RWPE1 (cell line): ENCODE measurements at places on chromosomes 13 and 19.

GRCh38 chr19:38451036-38451435 lies 17.5 kb downstream of the RYR1 start:
- no peak for DNase-seq

DNA sequence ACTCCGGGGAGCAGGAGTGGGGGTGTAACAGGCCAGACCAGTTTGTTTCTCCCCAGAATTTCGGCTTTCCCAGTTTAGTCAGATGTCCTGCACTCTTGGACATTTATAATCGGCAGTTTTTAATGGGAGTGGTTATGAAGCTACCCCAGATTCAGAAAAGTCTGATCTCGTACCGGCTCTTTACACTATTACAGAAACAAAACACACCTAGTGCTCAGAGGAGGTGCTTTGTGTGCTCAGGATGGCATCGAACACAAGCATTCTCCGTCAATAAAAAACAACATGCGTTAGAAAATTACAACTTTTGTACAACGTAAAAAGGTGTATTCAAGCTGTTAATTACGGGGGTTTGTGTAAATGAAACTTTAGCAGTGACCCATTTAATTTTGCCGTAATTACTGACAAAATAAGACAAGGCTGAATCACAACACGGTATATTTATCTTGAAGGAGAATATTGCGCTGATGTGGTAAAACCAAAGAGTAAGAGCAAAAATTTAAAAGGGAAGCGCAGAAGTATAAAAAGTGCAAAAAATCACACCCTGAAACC lies 6.6 kb upstream of the SOX1 start:
- no peak for DNase-seq

DNA sequence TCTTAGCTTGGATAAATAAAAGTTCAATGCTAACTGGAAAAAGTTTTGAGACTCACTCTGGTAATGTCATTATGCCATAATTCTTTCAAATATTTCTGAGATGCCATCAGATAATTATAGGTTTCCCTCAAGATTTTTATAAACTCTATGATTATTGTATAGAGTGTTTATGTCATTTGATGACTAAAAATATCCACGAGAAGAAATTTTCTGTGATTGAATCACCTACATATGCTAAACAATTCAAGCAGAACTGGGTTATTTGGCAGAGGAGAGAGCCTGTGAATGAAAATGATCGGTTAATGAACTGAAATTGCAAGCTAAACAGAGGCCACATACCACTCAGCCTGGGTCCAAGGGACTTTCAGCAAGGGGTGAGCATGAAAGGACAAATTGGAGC lies 92.6 kb upstream of the TSC22D1 start:
- no peak for DNase-seq

DNA sequence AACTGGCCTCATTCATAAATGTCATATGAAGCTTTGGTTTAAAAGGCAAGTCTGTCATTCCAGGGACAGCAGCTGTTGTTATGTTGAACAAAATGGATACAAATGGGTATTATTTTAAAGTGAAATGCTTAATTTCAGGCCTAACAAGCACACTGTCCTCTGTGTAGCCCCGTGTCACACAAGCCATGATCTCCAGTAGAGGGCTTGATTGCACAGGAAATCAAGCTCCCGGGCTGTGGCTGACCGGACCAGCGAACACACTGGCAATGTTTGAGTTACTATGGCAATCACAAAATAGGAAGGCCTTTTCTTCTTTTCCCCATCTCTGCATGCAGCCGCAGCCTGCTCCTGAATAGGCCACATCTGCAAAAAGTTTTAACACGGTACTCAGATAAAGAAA lies 64.0 kb upstream of the GSX1 start:
- DNase-seq, result no peak

- DNase-seq, result peak; percentile 100
These were observed 5.7 kb downstream of the JAK3 start for GRCh38 chr19:17841810-17842662.

- peak; percentile 76 for DNase-seq
These were observed 15.2 kb upstream of the EHD2 start for GRCh38 chr19:47697863-47698609.

DNA sequence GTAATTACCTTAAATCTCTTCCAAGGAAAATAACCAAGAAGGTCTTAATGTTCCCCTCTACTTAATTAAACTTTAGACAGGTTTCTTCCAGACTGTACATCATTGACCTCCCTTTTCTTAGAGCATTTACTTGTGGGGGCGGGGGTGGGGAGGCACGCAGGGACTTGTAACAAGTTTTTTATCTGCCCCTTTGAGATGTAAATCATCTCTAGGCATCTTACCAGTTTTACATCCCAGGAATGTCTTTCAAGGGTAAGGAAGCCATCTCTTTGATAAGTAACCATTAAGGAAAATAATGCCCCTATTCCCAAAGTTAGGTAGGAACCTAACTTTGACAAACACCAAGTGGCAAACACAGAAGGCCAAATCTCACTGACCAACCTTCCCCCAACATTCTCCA lies 528.6 kb downstream of the SUCLA2 start:
- DNase-seq, result no peak

DNA sequence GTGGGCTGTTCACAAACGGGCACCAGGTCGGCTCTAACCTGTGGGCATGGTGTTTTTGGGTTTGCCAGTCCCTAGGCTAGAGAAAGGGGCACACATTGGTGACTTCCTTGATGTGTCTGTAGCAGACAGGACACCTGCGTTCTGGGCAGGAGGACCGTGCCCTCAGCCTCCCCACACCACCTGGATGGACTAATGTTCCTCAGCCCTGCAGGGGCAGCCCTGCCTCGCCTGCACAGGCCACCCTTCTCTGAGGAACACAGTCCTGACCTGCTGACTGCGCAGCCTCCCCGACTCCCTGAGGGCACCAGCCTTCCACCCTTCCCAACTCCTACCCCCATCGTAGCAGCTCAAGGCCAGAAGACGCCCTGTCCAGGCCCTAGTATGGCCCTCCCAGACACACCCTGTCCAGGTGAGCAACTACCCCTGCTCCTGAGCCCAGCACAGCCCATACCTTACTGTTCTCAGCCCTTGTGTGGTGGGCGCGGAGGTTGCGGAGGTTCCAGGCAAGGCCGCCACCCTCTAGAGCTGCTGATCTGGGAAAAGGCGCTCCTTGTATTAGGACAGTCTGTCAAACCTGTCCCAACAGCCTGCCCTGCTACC lies 55.7 kb downstream of the GGACT start:
- DNase-seq, result no peak

DNA sequence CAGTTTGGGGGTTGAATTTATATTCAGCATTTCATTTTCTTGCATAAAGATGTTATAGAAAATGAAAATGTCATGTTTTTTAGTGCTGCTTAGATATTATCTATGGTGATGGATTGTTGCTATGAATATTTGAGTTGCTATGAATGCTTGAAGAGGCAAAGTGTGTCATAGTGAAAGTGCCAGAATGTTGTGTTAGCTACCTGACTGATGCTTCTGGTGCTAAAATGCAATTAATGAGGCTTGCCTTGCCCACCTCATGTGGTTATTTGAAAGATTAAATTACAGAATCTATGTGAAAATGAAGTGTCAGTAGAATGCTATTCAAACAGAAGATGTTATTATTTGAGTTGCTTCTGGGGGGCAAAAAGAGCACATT lies 62.7 kb upstream of the MYCBP2 start:
- DNase-seq, result no peak

DNA sequence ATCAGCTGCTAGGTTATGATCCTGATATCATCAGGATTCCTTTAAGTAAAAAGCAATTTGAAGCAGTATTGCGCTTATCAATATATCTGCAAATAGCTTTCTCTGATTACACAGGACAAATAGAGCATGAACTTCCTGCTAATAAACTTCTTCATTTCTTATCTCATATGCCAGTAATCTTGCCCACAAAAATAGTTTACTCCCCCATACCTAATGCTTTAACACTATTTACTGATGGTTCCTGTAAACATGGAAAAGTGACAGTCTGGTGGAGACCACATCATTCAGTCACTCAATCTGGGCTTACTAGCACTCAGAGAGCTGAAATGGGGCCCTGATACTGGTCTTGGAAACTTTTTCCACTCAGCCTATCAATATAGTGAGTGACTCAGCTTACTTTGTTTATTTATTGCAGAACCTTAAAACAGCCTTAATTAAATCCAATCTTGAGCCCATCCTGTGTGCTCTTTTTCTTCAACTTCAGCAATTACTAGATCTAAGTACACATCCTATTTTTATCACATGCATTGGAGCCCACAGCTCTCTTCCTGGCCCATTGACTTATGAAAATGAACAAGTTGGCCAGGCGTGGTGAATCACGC lies 1464.3 kb downstream of the UQCRFS1 start:
- DNase-seq, result no peak

DNA sequence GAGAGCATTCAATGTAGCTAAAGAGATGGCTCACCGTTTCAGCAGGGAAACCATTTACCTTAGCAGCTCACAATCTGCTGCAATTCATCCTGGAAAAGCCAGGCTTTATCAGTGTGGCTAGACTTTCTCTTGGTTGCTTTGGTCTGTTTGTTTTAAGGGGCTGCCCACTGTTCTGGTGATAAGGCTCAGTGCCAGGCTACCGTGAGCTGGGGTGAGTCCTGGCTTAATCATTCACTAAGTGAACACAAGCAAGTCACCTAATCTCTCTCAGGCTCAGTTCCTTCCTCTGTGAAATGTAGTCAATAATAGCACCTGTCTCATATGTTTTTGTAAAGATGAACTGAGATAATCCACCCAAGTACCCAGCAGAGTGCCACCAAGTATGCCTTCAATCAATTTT lies 229.0 kb downstream of the TEX29 start:
- no peak for DNase-seq

DNA sequence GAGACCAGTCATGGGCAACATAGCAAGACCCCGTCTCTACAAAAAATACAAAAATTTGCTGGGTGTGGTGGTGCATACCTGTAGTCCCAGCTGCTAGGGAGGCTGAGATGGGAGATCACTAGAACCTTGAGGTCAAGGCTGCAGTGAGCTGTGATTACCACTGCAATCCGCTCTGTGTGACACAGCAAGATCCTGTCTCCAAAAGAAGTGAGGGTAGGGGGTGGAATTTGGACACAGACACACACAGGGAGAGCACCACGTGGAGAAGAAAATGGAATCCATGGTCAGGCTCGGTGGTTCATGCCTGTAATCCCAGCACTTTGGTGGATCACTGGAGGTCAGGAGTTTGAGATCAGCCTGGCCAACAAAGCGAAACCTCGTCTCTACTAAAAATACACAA lies 8.7 kb downstream of the TNFSF9 start:
- no peak for DNase-seq

DNA sequence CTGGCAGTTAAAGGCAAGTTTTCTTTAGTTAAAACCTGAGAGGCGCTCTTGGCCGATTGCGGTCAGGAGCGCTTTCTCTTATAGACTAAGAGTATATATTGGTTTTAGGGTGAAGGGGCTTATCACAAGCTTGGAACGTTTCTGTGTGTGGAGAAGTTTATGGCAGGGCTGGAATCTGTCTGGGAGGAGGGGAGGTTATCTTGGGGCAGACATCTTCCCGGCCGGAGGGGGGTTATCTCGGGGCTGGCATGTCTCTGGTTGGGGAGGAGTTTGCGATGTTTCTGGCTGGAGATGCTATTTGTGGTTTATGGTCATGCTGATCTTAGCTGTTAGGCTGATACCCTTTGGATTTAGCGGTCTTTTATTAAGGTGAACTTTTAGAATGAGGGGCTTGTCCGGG lies 18.3 kb downstream of the KDM4B start:
- DNase-seq, result no peak

GRCh38 chr13:104810242-104810641 lies 1725.2 kb downstream of the EFNB2 start:
- DNase-seq, result no peak

GRCh38 chr13:109436055-109436622 lies 350.2 kb downstream of the IRS2 start:
- DNase-seq, result peak; percentile 87

GRCh38 chr13:109684824-109685202 lies 101.6 kb downstream of the IRS2 start:
- DNase-seq, result peak; percentile 58

DNA sequence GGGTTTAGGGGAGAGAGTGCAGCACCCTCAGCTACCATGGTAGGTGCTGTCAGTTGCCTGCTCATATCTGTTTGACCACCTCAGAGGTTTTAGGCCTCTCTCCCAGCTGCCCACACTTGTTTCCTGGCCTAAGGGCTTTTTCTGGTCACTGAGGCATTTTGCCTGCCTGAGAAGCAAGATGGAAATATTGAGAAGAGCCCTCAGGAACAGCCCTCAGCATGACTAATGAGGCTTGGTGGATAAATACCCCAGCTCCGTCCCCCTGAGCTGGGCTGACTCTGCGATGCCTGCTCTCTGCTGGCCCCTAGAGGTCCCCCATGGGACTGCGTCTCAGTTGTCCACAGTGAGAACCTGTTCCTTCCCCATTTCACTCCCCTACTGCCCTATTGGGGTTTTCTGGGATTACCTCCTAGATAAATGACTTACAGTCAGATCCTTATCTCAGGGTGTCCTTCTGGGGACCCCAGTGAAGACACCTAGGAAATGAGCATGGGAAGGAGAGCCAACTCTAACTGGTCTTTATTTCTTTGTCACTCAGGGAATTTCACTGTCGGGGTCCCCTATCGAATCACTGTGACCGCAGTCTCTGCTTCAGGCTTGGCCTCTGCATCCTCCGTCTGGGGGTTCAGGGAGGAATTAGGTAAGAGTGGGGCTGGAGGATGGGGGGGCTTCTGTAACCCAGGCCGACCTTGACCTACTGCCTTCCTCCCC lies 13.3 kb downstream of the PALM3 start:
- peak; percentile 45 for DNase-seq

DNA sequence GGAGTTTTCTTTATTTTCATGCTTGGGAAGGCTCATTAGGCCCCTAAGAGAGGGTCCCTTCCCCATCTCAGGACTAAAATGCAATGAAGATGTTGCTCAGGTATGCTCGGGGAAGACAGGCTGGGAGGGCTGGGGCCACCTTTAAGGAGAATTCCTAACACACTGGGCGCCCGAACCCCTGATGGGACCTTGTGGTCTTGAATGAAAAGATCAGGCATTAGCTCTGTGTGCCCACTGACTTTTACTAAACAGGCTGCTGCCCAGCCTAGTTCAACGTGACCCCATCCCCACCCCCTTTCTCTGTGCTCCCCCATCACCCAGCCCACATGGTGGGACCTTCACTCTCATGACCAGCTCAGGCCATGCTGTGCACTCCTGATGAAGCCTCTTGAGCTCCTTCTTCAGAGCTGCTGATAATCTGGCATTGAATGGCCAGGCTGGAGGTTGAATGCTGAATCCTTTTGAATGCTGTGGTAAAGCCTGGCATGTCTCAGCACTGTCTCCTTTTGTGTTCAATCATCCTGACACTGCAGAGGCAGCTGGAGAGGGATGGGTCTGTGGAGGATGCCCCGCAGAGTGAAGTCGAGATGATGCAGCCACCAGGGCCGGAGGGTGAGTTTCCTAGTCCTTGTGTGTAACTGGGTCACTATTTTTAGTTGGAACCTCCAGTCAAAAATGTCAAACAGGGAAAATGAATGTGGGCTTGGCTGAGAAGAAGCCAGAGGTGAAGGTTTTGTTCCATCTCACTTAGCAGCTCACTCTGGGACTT lies 209.1 kb downstream of the UQCRFS1 start:
- no peak for DNase-seq

DNA sequence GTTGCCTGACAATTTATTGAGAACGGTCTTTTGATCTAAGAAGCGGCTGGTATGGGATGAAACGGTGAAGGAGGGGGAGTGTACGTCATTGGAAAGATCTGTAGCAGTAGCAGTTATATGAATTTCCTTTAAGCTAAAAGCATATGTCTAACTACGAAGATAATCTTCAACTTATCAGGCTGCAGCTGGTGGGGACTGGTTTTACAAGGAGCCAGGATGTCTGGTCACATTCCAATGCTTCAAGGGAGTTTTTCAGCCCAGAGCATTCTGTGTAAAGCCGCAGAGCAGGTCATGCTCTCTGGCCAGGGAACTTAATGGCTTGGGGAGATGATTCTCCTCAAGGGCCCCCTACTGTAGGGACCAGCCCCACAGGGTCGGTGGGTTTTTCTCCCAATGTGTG lies 29.2 kb downstream of the CLEC4M start:
- no peak for DNase-seq

GRCh38 chr19:39141929-39142328 lies 16.3 kb downstream of the PAK4 start:
- DNase-seq, result no peak
